ENCODE measurements at places on chromosomes 1 and 21.

GRCh38 chr21:26275801-26276200 is 105.2 kb upstream of the APP start:
- DNase-seq = no peak

DNA sequence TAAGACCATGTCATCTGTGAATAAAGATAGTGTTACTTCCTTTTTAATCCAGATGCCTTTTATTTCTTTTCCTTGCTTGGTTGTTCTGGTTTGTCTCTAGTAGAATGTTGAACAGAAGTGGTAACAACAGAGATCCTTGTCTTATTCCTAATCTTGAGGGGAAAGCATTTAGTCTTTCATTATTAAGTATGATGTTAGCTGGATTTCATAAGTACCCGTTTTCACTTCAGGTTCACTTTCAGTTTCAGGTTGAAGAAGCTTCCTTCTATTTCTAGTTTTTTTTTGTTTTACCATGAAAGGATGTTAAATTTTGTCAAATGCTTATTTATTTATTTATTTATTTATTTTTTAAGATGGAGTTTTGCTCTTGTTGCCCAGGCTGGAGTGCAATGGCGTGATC is 22.3 kb upstream of the AGPAT3 start:
- no peak for DNase-seq

GRCh38 chr1:116990612-116991151 is 10.9 kb upstream of the CD101 start:
- DNase-seq = no peak

DNA sequence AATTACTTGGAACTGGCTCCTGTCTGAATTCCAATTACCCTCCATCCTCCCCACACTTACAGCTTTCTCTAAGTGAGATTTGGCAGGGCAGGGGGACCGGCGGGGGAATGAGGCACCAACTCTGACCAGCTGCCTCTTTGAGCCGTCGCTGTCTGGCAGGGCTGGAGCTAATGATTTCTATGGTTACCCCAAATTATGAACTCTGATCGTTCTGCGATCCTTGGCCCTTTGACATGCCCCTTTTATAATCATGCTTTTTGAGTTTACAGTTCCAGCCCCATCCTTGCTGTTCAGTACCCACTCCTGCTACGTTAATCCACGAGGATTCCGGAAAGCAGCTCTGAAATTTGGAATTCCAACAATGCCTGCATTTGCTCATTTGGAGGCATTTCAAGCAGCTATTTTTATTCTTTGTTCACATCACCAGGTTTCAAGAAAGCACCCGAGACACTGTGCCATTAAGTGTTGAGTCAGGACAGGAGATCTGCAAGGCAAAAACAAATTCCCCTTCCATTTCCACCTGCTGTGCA is 54.6 kb upstream of the LBR start:
- no peak for DNase-seq

DNA sequence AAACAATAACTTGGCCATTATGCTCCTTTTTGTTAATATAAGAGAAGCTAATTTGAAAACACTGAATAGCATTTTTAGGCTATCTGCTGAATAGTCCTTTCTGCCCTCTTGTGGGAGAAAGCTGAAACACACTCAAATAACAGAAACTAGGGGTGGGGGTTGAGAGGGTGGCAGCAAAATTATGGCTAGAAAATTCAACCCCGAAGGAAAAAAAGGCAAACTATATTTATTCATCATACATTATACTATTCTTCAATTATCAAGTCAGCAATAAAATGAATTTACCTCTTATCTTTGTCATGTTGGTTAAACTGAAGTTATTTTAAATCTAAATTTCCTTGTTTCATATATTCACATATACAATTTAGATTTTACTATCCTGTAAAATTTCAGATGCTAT is 255.9 kb downstream of the FAF1 start:
- no peak for DNase-seq

GRCh38 chr21:42105476-42106315 is 34.6 kb downstream of the UMODL1 start:
- DNase-seq = no peak

GRCh38 chr1:69157046-69157756 is 410.5 kb upstream of the LRRC7 start:
- DNase-seq = no peak

DNA sequence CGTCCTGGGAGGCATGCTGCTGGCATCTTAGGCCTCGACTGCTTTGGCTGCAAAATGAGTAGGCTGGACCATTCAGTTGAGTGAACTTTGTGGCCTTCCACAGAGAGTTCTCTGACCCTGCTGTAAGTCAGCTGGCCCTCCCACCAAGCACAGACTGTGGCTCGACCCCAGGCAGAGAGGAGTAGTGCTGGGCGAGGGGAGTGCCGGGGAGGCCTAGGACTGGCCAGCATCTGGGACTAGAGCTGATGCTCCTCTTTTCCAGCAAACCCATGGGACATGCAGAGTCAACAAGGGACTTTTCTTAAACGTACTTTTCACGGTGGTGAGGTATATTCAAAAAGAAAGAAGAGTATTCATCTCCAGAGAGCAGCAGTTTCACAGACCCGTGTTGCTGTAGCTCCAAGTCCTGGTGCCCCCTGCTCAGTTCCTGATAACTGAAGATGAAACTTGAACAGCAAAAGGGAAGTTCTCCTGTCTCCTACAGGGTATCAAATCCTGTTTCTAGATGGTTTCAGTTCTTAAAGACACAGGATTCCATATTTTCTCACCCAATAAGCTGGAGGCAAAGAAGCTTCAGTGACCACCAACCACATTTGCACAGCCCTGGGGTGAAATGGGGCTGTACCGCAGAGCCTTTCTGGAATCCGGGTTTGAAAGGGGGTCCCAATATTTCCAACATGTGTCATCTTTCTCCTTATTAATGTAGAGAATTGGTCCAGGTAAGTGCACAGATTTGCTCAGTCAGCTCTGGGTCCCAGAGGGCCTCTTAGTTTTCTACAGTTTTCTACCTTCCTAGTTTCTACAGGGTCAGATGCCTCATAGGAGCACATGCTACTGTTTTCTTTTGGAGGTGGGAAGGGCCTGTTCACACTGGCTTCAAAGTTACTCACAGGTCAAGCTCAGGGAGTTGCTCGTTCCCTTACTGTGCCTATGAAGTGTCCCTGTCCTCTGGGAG is 20.9 kb downstream of the BATF3 start:
- no peak for DNase-seq

- no peak for DNase-seq
Measured at GRCh38 chr21:14312871-14313270, 70.1 kb downstream of the HSPA13 start.

DNA sequence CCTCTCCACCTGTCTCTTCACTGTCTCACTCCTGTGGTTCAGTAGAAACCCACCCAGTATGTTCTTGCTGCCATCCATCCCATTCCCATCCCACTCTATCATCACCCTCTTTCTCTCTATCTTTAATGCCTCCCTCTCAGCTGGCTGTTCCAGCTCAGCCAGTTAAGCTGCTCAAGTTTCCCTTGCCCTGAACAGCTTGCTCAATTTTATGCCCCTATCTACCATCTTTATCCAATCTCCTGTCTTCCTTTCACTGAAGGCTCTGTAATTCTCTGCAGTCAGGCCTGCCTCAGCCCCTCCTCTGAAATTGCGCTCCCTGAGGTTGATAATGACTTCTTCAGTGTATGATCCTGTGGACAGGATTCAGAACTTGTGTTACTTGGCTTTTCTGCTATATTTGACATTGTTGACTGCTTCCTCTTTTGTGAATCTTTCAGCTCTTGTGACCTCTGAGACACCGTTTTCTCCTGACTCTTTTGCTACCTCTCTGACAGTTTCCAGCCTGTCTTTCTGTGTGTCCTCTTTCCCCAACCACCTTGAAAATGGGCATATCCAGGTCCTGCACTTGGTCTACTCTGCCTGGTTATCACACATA is 13.9 kb upstream of the BCAR3 start:
- no peak for DNase-seq

DNA sequence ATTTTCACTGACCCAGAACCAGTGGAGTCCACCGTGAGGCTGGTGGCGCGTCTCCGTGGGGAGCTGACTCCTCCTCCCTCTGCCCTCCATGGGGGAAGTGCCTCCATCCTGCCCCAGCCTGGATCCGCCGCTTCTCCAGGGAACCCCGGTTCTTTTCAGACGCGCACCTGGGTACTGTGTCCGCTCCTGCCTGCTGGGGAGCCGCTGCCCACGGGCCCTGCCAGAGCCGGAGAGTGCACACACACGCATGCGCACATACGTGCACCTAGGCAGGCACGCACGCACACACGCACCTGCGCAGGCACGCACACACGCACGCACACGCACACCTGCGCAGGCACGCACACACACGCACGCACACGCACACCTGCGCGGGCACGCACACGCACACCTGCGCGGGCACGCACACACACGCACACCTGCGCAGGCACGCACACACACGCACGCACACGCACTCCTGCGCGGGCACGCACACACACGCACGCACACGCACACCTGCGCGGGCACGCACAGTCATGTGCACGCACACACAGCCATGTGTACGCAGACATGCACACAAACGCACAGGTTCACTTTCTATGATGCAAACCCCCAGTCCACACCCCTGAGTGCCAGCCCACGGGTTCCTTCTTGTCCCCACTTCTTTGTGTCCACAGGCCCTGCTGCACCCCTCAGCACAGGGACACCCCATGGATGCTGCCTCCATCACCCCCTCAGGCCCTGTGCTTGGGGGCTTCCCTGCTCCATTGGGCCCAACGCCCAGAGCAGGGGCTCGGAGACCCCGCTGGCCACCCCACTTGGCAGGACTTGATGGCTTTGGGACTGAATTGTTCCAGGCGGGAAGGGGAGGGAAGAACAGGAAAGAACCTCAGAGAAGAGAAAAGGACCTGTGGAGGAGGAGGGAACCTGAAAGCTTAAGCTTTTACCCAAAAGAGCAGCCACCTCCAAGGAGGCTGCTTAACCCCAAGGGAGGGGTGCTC is 42.7 kb downstream of the MORN1 start:
- no peak for DNase-seq

GRCh38 chr1:230128569-230129285 is 61.7 kb downstream of the GALNT2 start:
- no peak for DNase-seq

- DNase-seq = no peak
Measured at GRCh38 chr1:219573158-219573557, 39.7 kb downstream of the ZC3H11B start.

DNA sequence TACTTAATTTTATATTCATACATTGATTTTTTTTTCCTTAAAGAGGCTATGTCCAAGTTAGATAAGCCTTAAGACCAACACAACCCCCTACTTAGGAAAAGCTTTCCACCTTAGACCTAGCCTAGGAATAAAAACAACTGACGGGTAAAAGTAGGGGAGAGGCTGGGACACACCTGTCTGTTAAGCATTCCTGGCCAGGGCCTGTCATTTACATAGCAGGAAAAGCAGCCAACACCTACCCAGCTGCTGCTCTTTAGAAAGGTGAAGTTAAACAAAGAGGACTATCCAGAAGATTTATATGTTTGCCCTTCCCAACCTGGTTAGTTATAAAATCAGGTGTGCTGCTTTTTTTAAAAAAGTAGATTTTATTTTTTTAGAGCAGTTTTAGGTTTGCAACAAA is 29.1 kb upstream of the SAMD13 start:
- DNase-seq = no peak

DNA sequence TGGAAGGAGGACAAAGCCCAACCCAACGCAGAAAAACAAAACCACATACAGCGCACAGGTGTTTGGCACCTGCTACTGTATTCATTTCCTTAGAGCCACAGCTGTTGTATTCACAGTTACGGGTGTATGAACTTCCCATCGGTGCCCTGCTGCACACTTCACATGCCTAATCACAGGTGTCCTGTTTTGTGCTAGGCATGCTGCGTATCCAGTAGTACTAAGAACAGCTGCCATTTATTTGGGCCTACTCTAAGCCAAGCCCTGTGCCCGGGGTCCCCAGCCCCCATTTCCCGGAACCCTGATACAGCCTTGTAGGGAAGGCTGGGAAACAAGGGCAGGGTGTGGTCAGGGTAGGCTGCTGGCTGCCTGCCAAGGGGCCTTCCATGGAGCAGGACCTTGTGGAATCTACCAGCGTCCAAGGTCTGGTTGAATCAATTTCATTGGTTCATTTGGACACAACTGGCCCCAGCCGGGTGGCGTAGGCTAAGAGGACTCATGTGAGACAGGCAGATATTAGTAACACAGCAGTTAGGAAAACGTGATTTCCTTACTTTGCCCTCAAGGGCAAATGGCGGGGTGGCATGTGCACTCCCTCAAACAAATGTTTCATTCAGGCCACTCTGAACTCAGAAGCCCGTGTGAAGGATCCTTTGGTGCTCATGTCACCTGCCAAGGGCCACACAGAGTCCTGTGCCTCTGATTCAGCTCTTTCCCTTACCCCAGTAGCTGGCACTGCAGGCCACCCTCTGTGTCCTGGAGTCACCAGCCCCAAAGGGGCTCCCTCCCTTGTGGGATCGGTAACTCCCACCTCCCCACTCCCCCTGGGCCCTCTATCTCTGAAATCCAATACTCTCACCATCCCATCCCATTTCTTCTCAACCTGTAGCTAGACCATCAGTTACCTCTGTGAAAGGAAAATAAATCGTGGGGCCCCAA is 986 bp upstream of the RNF186 start:
- DNase-seq = no peak

- DNase-seq = no peak
Measured at GRCh38 chr1:222224156-222224555, 323.7 kb downstream of the HHIPL2 start.

DNA sequence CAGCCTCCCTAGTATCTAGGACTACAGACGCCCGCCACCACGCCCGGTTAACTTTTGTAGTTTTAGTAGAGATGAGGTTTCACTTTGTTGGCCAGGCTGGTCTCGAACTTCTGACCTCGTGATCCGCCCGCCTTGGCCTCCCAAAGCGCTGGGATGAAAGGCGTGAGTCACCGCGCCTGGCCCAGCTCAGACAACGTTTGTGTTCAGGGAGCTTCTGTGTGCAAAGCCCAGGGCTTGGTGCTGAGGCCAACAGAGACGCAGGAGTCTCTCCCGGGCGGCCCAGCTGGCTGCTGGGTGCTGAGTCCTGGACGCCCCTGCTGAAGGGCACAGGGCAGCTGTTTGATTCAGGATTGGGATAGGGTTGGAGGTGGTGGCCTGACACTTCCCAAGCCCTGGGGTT is 3.0 kb downstream of the PRKCZ start:
- no peak for DNase-seq

- no peak for DNase-seq
Measured at GRCh38 chr1:33738536-33738935, 125.3 kb upstream of the HMGB4 start.
